ENCODE measurements at places on chromosomes 7 and 10.
A peak's percentile ranks its signal among the peaks of the same experiment; 100 is the strongest.

GRCh38 chr7:121187676-121188075, 141.1 kb upstream of the WNT16 start:
- no peak for DNase-seq

GRCh38 chr7:95056901-95057300, 149.5 kb downstream of the PPP1R9A start:
- DNase-seq = no peak

DNA sequence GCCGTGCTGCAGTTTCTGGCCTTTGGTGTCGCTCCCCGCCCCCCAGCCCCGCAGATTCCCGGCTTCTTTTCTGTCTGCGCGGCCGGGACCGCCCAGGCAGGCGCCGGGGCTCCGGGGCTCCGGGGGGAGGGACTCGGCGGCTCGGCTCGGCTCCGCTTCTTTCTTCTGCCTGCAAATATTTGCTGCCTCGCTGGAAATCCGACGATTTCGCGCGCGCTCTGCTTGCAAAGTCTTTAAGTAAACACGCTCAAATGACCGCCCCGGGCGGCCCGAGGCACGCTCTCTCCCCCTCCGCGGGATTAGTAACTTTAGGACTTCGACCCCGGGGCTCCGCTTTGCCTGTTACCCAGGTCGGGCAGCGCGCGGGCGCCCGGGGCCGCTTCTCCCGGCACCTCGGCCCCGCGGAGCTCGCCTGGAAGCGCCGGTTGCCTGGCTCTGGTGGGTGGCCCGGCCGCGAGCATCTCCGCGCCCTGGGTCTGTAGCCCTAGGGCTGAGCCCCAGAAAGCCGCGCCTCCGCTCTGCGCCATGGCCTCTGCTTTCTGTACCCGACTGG, 3.9 kb upstream of the GATA3 start:
- no peak for DNase-seq

DNA sequence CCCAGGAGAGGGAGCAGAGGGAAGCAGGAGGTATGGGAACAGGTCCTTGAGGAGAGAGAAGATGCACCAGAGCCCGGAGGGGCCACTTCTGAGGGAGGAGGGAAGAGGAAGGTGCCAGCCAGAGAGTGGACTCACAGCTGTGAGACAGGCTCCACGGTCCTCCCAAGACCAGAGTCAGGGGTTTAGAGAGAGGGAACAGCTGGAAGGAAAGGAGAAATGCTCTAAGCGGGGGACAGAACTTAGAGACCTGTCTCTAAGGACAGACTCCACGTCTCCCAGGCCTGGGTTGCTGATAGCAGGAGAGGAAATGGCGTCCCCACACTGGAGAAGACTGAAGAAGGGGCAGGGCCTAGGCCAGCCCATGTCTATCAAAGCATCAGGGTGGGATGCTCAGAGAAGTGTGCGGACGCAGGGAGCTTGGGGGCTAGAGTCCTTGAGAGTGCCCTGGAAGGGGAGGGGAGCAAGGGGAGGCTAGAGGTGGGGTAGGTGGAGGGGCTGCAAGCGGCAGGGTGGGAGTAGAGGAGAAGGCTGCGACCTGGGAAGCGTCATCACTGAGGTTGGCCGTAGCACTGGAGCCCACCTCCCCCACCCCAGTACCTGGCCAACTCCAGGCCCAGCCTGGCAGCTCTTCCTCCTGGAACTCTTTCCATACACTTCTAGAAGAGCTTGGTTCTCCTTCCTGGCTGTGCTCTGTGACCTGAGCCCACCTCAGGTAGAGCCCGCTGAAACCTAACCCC, 25.6 kb upstream of the GRID1 start:
- DNase-seq = no peak

DNA sequence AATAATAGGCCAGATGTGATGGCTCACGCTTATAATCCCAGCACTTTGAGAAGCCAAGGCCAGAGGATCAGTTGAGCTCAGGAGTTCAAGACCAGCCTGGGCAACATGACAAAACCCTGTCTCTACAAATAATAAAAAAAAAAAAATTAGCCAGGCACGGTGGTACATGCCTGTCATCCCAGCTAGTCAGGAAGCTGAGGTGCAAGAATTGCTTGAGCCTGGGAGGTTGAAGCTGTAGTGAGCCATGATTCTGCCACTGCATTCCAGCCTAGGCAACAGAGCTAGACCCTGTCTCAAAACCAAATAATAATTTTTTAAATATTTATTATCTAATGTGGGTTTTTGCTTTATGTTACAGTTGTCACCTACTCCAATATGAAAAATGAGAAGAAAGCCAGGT, 178.9 kb downstream of the ADK start:
- DNase-seq = no peak

GRCh38 chr7:23024454-23024853, 10.5 kb upstream of the HYCC1 start:
- no peak for DNase-seq

GRCh38 chr10:61451357-61451756, 1.8 kb downstream of the TMEM26 start:
- DNase-seq = no peak

- DNase-seq = no peak
Measured at GRCh38 chr10:93992400-93993030, 1.2 kb upstream of the PLCE1 start.

DNA sequence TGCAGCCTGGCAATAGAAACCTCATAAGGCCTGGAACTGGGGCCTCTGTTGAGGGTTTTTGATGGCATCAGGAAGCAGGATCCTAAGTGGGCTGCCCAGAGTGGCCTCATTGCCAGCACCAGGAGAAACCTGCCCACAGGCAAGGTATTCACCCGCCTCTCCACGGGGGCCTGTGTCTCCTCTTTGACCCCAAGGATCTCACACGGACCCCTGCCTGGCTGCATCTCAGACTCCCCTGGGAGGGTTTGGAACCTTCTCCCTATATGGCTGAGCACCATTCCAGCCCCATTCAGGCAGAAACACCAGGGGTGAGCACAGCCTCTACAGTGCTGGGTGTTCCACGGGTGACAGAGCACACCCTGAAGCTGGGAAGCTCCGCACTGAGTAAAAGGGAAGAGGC, 14.6 kb upstream of the C10orf71 start:
- DNase-seq = no peak

- DNase-seq = no peak
Measured at GRCh38 chr10:133299224-133299623, 9.4 kb downstream of the TUBGCP2 start.

DNA sequence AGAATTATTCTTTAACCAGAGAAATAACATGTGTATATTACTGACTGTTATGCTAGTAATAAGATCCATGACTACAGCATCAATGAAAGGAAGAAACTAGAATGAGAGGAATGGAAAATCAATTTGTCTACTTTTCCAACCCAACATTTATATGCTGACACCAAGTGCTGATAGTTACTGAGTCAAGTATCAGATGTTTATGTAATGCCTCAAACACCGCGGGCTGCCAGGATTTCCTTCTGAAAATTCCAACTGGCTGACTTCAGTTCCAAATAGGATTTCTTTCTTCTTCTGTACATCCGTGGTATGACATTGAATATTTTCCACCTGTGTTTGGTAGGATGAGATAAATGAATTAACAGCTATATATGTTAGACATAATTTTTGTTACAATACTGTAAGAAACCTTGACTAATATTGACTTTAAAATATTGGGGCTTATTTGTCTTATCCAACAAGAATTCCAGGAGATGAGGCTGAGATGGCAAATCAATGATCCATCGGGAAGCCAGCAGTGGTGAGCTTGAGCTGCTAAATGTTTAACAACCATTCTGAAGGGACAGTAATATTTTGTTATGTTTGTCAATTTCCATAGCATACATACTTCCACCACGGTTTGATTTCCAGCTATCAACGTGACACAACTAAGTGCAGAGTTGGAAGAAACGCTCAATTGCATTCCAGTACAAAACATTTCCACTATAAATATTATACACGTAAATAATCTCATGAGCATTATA, 435.2 kb upstream of the AUTS2 start:
- DNase-seq = no peak

GRCh38 chr7:66348959-66349358, 143.8 kb downstream of the TPST1 start:
- DNase-seq = no peak

GRCh38 chr7:80432166-80432565, 79.7 kb downstream of the GNAT3 start:
- no peak for DNase-seq

DNA sequence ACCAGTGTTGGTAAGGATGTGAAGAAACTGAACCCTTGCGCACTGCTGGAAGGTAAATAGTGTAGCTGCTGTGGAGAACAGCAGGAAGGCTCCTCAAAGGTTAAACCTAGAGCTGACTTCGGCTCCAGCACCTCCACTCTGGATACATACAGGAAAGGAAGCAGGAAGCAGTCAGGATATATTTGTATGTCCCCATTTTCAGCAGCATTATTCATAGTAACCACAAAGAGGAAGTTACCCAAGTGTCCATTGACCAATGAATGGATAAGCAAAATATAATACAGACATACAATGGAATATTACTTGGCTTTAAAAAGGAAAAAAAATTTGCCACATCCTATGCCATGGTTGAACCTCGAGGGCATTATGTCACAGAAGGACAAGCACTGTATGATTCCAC, 15.0 kb downstream of the RET start:
- DNase-seq = no peak

- DNase-seq = no peak
Measured at GRCh38 chr7:110502888-110503465, 588.0 kb upstream of the LRRN3 start.

DNA sequence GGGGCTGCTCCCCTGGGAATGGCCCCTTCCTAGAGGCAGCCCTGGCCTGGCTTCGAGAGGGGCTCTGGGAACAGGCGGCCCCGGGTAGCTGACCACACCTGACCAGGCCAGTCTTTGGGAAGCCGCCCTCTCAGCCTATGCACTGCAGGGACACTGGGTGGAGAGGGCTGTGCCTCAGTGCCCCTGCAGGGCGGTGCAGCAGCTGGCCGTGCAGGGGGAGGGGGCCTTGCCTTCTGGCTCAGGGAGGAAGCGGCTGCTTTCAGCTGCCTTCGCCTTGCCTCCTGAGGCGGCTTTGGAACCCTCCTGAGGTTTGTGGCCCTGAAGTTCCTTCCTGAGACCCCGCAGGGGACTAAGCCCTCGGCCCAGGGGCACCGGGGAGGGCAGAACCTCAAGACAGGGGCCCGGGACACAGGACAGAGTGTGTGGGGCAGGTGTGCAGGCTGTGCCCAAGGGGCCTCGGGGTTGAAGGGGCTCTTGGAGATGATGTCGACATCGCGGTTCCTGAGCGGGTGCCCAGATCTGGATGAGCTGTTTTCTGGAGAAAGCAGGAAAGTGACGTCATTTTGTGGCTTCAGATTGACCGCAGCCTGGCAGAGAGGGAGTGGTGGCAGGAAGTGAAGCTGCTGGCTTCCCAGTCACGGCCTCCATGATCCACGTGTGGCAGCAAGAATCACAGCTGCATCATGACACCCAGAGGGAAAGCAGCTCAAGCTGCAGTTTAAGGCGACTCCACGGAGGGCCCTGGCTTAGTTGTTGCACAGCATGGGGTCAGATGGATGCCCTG, 17.7 kb downstream of the ADAM8 start:
- peak; percentile 84 for DNase-seq

DNA sequence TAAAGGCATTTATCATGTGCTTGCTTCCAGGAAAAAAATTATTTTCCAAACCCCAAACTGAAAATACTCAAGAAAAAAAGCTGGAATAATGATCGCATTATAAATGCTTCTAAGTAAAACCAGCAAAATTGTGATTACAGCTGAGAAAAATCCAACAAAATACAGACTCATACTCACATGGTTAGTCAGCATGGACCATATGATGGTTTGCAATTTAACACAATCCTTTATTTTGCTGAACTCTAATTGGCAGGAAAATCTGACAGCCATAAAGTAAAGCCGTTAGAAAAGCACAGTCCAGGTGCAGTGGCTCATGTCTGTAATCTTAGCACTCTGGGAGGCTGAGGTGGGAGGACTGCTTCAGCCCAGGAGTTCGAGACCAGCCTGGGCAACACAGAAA, 59.6 kb downstream of the BRI3 start:
- DNase-seq = no peak

GRCh38 chr10:5812283-5813090, 747 bp downstream of the GDI2 start:
- DNase-seq = peak; percentile 43

DNA sequence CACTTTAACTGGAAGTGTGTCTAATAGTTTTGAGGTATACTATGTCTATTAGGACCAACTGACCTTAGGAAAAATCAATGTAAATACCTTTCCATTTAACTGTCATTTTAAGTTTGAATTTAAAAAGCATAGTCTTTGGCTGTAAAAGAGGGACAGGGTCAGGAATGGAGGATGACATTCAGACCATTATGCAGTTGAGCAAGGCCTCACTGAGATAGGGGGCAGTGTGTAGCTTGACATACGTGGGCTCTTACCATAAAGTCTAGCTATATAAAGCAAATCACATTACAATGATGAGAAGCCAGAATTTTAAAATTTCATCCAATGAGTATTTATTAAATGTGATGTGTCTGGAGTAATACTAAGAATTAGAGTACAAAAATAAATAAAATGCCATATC, 17.9 kb downstream of the PALS2 start:
- DNase-seq = no peak

- no peak for DNase-seq
Measured at GRCh38 chr7:137306748-137307147, 36.8 kb downstream of the PTN start.

DNA sequence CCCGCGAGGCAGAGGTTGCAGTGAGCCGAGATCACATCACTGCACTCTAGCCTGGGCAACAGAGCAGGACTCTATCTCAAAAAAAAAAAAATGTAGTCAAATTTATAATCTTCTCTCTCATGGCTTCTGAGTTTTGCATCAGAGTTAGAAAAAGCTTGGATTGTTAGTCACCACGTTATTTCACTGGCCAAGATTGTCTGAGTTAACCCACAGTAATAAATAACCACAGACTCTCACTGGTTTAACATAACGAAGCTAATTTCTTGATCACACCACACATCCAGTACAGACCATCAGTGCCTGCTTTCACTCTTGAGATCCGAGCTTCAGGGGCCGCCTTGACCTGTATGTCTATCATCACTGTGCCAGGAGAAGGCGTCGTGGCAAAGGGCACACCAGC, 116.8 kb upstream of the JCAD start:
- no peak for DNase-seq
